Nephron progenitor cell (in vitro differentiated cells): ENCODE measurements at places on chromosomes 6 and 20.

- H3K36me3 ChIP-seq: no peaks in the 10 kb centered on the region
- peak; percentile 89 for DNase-seq
- no peak overlapping the region for H3K27ac ChIP-seq
- no peak overlapping the region for H3K4me3 ChIP-seq
- peaks cover 15% of the 10 kb centered on the region for H3K4me1 ChIP-seq
Observed at GRCh38 chr6:37691904-37692806, 5.5 kb downstream of the MDGA1 start.

GRCh38 chr6:7591770-7592169 lies 1.8 kb downstream of the SNRNP48 start:
- peak overlapping the region; percentile 98 for H3K4me3 ChIP-seq
- peaks cover 44% of the 10 kb centered on the region for H3K4me1 ChIP-seq
- no peak for DNase-seq
- no peak overlapping the region for H3K27ac ChIP-seq
- no peaks in the 10 kb centered on the region for H3K27me3 ChIP-seq

DNA sequence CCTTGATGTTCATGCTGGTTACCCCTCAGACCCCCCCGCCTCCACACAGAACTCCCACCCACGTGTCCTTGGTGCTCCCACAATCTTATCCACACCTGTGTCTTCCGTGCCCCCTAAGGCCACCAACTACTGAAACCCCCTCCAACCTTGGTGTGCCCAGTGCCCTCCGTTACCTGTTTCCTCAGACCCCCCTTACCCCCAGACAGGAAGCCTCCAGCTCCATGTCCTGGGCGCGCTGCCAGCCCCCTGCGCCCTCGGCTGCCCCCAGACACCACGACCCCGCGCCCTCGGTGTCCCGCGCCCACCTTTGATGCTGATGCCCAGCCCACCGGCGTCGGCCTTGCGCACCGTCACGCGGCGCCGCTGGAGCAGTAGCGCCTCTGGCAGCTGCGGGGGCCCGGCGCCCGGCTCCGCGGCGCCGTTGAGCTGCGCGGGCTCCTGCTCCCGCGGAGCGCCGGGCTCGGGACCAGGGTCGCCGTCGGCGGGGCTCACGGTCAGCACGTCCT lies 504 bp downstream of the SNTA1 start:
- no peaks in the 10 kb centered on the region for H3K36me3 ChIP-seq
- H3K27ac ChIP-seq: no peak overlapping the region
- no peak for DNase-seq
- peaks cover 44% of the 10 kb centered on the region for H3K27me3 ChIP-seq
- peaks cover 24% of the 10 kb centered on the region for H3K4me1 ChIP-seq
- peak overlapping the region; percentile 84 for H3K4me3 ChIP-seq

DNA sequence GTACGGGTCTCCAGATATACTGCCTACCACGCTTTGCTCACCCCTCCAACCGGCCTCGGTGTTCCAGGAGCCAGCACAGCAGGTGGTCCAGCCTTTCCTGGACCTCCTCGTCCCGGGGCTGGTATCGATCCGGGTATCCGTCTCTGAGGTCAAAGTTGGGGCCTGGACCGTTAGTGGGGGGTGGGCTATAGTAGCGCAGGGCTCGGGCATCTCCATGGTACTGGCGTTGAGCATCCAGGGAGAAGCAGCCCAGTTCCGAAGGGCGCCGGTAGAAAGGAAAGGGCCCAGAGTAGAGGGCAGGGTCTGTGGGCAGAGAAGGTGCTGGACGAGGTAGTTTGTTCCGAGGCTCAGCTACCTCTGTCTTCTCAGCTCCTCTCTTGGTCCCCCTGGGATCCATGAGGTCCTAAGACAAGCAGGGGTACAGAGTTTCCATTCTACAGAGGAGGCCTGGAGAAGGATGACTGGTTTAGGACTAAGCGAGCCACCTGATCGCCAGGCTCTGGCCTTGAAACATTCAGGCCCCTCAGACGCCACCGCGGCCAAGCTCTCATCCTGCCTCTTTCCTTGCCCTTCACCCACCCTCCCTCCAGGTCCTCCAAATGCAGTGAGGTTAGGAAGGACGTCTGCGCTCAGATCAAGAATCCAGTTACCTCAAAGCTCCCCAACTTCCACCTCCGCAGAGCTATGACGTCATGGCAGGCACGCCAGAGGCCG lies 502 bp downstream of the DXO start:
- peak overlapping the region; percentile 91 for H3K4me3 ChIP-seq
- no peaks in the 10 kb centered on the region for H3K27me3 ChIP-seq
- peaks cover 50% of the 10 kb centered on the region for H3K36me3 ChIP-seq
- no peak for DNase-seq
- peaks cover 35% of the 10 kb centered on the region for H3K4me1 ChIP-seq

- no peak for DNase-seq
- no peak overlapping the region for H3K27ac ChIP-seq
- no peaks in the 10 kb centered on the region for H3K27me3 ChIP-seq
- H3K4me3 ChIP-seq: no peak overlapping the region
- no peaks in the 10 kb centered on the region for H3K36me3 ChIP-seq
Observed at GRCh38 chr6:153976921-153977693, 61.9 kb upstream of the OPRM1 start.

DNA sequence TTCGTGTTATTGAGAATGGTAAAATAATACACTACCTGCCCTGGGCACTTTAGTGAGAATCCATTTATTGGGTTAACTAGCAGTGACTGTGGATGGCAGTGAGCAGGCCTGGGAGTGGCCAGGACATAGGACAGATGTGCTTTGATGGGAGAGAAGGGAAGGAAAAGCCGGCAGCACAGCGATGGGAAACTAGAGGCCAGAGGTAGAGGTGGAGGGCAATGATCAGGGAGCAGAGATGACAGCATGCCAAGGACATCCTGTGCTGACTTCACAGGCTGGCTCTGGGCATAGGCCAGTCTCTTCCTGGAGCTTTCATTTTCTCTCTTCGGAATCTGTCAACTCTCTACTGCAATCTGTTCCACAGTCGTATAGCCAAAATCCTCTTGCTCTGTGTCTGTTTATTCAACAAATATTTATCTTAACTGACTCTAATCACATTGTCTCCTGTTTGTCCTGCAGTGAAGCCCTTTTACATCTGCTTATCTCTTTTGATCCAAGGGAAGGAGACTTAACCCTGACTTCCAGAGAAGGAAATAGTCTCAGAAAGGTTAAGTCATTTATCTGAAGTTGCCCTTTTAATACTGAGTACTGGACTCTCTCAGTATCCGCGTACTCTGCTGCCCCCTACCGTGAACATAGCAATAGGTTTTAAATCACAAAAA lies 18.4 kb upstream of the MMP24 start:
- H3K36me3 ChIP-seq: no peaks in the 10 kb centered on the region
- H3K4me1 ChIP-seq: no peaks in the 10 kb centered on the region
- H3K27ac ChIP-seq: no peak overlapping the region
- DNase-seq: peak; percentile 81
- no peak overlapping the region for H3K4me3 ChIP-seq

- H3K4me1 ChIP-seq: no peaks in the 10 kb centered on the region
- H3K27me3 ChIP-seq: peaks cover 21% of the 10 kb centered on the region
Observed at GRCh38 chr6:134373282-134373922, 55.5 kb upstream of the SGK1 start.

GRCh38 chr6:6006006-6006427 lies 708 bp downstream of the NRN1 start:
- peaks cover 89% of the 10 kb centered on the region for H3K27me3 ChIP-seq
- no peak overlapping the region for H3K27ac ChIP-seq

GRCh38 chr6:161137839-161138542 lies 135.9 kb downstream of the AGPAT4 start:
- DNase-seq: no peak
- peaks cover 18% of the 10 kb centered on the region for H3K4me1 ChIP-seq
- no peak overlapping the region for H3K4me3 ChIP-seq
- H3K27me3 ChIP-seq: no peaks in the 10 kb centered on the region

DNA sequence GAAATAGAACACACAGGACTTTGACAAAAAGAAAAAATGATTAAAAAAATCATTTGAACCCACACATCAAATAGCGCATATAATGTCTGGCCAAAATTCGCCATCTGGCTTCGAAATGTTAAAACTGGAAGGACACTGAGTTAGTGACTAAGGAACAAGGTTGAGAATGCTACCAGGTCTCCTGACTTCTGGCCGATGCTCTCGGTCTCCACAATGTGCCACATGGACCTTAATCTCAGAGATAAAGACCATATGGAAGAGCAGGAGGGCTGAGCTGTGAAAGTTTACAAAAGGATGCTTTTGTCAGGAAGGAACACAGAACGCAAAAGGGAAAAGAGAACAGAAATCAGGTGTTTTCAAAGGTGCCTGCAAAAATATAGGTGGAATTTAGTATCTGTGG lies 54.7 kb downstream of the FAXC start:
- no peak overlapping the region for H3K4me3 ChIP-seq
- H3K36me3 ChIP-seq: peaks cover 9% of the 10 kb centered on the region
- H3K27ac ChIP-seq: no peak overlapping the region
- H3K4me1 ChIP-seq: no peaks in the 10 kb centered on the region
- no peak for DNase-seq
- peaks cover 6% of the 10 kb centered on the region for H3K27me3 ChIP-seq

- no peaks in the 10 kb centered on the region for H3K36me3 ChIP-seq
- H3K4me1 ChIP-seq: peaks cover 7% of the 10 kb centered on the region
- no peaks in the 10 kb centered on the region for H3K27me3 ChIP-seq
- no peak overlapping the region for H3K4me3 ChIP-seq
- no peak for DNase-seq
Observed at GRCh38 chr6:21157186-21157929, 436.2 kb upstream of the SOX4 start.

- no peak overlapping the region for H3K27ac ChIP-seq
- no peaks in the 10 kb centered on the region for H3K4me1 ChIP-seq
- no peaks in the 10 kb centered on the region for H3K36me3 ChIP-seq
- H3K4me3 ChIP-seq: no peak overlapping the region
Observed at GRCh38 chr6:81801489-81801888, 49.0 kb upstream of the TENT5A start.

- no peaks in the 10 kb centered on the region for H3K36me3 ChIP-seq
- peaks cover 48% of the 10 kb centered on the region for H3K4me1 ChIP-seq
- no peak overlapping the region for H3K4me3 ChIP-seq
Observed at GRCh38 chr6:27133281-27134227, 113.9 kb upstream of the PRSS16 start.

DNA sequence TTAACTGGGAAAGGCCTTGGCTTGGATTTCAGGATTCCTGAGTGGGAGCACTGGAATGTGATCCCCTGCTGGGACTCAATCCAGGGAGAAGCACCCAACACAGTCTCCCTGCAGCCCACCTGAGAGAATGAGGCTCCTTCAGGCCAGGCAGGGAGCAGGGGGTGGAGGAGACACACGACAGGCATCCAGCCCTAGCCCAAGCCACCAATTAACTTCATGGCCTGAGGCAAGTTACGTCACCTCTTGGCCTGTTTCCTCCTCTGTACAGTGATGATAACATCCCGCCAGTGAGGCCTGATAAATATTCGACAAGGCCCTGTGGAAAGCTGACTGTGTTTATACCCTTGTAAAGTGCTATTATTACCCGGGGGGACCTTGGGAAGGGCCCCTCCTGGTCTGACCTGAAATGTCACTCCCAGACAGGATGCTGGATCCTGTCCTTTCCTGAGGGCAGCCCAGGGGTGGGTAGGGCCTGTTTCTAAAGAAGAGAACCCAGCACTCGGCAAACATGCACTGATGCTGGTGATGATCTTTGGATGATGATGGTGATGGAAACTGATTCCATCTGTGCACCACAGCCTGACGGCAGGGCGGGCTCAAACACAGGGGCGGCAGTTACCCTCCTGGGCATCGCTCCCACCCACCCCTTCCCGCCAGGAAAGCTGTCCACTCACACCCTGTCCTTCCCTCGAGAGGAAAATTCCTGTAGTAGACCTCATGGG lies 12.4 kb downstream of the FRS3 start:
- H3K4me1 ChIP-seq: peaks cover 39% of the 10 kb centered on the region
- no peak overlapping the region for H3K27ac ChIP-seq
- peaks cover 12% of the 10 kb centered on the region for H3K36me3 ChIP-seq

- no peak for DNase-seq
- H3K36me3 ChIP-seq: no peaks in the 10 kb centered on the region
- peaks cover 23% of the 10 kb centered on the region for H3K4me1 ChIP-seq
- H3K27ac ChIP-seq: no peak overlapping the region
- H3K4me3 ChIP-seq: no peak overlapping the region
Observed at GRCh38 chr6:4185846-4186245, 50.5 kb upstream of the ECI2 start.

DNA sequence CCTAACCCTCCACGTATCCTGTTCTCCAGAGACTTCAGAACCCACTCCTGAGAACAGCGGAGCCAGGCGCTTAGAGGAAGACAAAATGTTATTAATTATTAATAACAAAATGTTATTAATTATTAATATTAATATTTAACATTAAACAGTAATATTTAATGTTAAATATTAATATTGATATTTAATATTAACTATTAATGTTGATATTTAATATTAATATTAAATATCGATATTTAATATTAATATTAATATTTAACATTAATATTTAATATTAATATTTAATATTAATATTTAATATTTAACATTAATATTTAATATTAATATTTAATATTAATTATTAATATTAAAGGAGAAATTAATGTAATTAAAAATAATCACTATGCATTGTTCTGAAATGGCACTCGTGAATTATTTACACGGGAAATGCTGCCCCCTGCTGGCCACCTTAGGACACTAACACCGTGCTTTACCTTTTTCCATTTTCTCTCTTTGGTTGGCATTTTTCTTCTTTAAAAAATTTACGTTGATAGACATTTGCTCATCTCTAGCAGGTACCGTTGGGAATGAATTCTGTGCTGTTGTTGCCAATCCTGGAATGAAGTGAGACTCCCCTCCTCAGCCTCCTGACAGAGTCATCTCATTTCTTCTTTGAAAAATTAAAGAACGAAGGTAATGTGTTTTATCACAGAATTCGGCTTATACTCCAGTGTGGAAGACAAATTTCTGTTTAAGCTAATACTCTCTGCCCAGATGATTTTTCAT lies 7.5 kb upstream of the GGTLC1 start:
- no peaks in the 10 kb centered on the region for H3K36me3 ChIP-seq
- H3K27me3 ChIP-seq: peaks cover 11% of the 10 kb centered on the region
- DNase-seq: peak; percentile 68
- no peak overlapping the region for H3K4me3 ChIP-seq
- H3K27ac ChIP-seq: no peak overlapping the region

DNA sequence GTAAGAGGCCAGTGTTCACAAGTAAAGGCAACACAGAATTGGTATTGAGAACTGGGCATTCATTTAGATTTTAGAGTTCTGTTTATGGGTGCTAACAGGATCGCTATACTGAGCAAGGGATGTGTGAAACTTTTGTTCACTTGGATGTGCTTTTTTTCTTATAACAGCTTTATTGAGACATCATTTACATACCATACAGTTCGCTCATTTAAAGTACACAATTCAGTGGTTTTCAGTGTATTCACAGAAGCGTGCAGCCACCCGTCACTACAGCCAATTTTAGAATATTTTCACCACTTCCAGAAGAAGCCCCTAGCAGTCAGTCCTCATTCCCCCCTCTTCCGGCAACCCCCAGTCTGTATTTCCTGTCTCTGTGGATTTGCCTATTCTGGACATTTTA lies 48.7 kb downstream of the GFRA4 start:
- H3K27me3 ChIP-seq: no peaks in the 10 kb centered on the region
- no peak overlapping the region for H3K27ac ChIP-seq
- H3K4me1 ChIP-seq: peaks cover 26% of the 10 kb centered on the region
